ENCODE measurements at places on chromosomes 2 and 18. TPM values are rescaled to one million over a fixed set of nuclear protein-coding genes. Genes with fewer than 3 reads are reported as not detected.

CD207 gene
- not detected for total RNA-seq

ZNF236 gene
- total RNA-seq = 16.1 TPM

NT5DC4 gene
- not detected for total RNA-seq

MPV17 gene
- 109 TPM for total RNA-seq

SPP2 gene
- not detected for total RNA-seq

TUBA4A gene
- 186 TPM for total RNA-seq

MYCN gene
- total RNA-seq = not detected

WBP1 gene
- 68.8 TPM for total RNA-seq

ANKRD62 gene
- total RNA-seq = 7.3 TPM

LIPG gene
- not detected for total RNA-seq

STPG4 gene
- 0.72 TPM for total RNA-seq

HOXD12 gene
- total RNA-seq = 0.25 TPM

ATOH8 gene
- total RNA-seq = not detected

GPAT2 gene
- total RNA-seq = not detected

RAB6C gene
- total RNA-seq = not detected

ILKAP gene
- total RNA-seq = 61.8 TPM

ERICH2 gene
- total RNA-seq = not detected

AGXT gene
- not detected for total RNA-seq

FEV gene
- total RNA-seq = not detected

FAM237A gene
- total RNA-seq = not detected

SNORC gene
- 1.4 TPM for total RNA-seq

CFAP210 gene
- total RNA-seq = not detected

ZNF521 gene
- total RNA-seq = 4.0 TPM

MLPH gene
- total RNA-seq = not detected

SPDYA gene
- 1.7 TPM for total RNA-seq

OTOS gene
- not detected for total RNA-seq

IL18R1 gene
- total RNA-seq = not detected

MSTN gene
- total RNA-seq = not detected

C2orf66 gene
- total RNA-seq = not detected

DSG4 gene
- total RNA-seq = not detected

SPRED2 gene
- total RNA-seq = 41.9 TPM

LCT gene
- 0.09 TPM for total RNA-seq

LYG1 gene
- total RNA-seq = 1.8 TPM

SYT4 gene
- total RNA-seq = not detected

VSNL1 gene
- total RNA-seq = not detected

IHH gene
- not detected for total RNA-seq

WNT10A gene
- total RNA-seq = 11.4 TPM

COQ10B gene
- total RNA-seq = 12.2 TPM

POMC gene
- total RNA-seq = not detected

ACVR2A gene
- 2.1 TPM for total RNA-seq

CCL20 gene
- not detected for total RNA-seq

RNPEPL1 gene
- total RNA-seq = 51.8 TPM

KCNK3 gene
- not detected for total RNA-seq

ZAP70 gene
- 40.8 TPM for total RNA-seq

PIEZO2 gene
- 3.3 TPM for total RNA-seq

GPR155 gene
- 1.9 TPM for total RNA-seq

PRSS56 gene
- not detected for total RNA-seq

ASPRV1 gene
- total RNA-seq = 1.3 TPM

KIF5C gene
- total RNA-seq = 22.2 TPM

HOXD13 gene
- not detected for total RNA-seq

CPLX4 gene
- not detected for total RNA-seq

EHD3 gene
- 2.5 TPM for total RNA-seq

OBSL1 gene
- 0.18 TPM for total RNA-seq

IL37 gene
- total RNA-seq = not detected

FAM110C gene
- not detected for total RNA-seq

SNX17 gene
- 97.4 TPM for total RNA-seq

ACMSD gene
- not detected for total RNA-seq

MDH1B gene
- 0.37 TPM for total RNA-seq

QPCT gene
- total RNA-seq = 52.6 TPM

NCKAP5 gene
- not detected for total RNA-seq
